ENCODE measurements at places on chromosomes 2 and 18.

DNA sequence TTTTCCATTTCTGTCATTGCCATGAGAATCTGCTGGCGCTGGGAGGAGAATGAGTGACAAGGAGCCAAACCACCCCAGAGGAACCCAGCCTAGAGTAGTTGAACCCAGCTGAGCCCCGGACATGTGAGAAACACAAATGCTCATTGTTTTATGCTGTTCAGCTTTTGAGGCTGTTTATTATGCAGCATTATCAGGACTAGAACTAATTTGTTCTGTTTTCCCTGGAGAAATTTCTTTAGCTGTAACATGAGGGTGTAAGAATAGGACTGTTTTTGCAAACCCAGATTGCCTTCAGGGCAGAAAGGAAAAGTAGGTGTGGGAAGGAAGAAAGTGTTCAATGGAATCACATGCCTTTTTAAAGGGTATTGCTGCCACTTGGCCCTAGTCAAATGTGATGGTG, 28.5 kb upstream of the DOCK10 start:
- DNase-seq = no peak

DNA sequence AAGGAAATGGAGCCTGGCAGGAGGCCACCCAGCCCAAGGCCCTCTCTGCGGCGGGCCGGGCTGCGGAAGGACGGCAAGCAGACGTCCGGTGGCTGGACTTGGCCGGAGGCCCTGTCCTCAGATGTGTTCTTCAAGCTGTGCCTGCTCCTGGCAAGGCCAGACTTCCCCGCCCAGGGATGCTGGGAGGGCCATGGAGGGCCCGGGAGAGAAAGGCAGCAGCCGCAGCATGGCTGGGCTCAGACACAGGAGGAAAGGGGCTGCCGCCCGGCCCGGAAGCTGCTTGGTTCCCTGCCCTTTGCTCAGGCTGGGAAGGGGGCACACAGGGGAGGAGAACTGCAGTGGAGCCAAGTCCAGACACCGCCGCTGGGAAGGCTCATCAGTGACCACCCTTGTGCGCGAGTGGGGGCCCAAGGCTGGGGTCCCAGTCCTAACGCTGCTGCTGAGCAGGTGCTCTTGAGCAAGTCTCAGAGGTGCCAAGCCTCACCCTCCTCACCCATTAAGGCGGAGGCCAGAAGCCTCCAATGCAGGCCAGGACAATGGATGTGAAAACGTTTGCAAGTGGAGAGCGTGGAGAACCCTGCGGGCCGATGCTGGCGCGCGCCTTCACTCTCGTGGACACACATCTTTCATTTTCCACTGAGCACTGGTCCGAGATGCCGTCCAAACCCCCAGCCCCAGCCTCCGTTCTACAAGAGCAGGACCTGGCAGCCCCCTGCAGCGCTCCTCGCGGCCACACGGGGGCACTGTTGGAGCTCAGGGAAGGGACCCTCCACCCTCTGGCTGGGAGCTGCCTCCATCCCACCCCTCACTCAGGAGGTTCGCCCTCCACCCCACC, 7.9 kb downstream of the CROCC2 start:
- peak; percentile 42 for DNase-seq

- DNase-seq = no peak
Observed at GRCh38 chr2:20960003-20960402, 83.9 kb downstream of the APOB start.

DNA sequence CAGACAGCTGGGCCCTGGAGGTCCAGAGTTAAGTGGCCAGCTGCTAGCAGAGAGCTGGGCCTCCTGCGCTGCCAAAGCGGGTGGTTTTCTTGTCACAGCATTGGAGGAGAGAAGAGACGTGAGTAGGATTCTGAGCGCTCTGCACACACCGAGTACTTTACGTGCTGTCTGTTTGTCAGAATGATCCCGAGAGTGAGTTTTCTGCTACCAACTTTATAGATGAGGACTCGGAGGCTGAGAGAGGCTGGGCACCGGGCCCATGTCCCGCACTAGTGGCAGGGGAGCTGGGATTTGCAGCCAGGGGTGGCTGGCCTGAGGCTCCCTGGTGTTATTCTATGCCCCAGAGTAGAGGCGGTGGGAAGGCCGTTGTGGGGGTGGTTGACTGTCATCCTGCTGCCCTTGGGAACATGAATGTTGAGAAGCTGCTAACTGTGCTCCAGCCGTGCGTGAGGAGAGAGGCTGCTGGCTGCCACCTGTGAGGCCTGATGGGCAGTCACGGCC, 36.3 kb upstream of the MBP start:
- no peak for DNase-seq

GRCh38 chr18:6730416-6731221, 1.1 kb downstream of the ARHGAP28 start:
- DNase-seq = no peak

GRCh38 chr2:29061616-29062015, 12.7 kb downstream of the PCARE start:
- DNase-seq = no peak

DNA sequence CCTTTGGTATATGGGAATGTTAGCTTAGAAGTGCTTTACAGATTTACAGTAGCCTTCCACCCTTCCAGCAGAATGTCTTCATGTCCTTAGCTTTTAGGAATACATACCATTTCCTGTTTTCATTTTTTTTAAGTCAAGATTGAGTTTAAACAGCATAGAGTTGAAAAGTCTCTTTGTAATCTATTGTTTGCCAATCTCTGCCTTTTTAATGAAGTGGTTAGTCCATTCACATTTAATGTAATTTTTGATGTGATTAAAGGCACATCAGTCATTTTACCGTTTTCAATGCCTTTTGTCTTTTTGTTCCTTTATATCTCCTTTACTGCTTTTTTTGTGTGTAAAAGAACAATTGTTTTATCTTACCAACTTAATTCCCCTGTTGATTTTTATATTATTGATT, 233.4 kb upstream of the SMIM21 start:
- no peak for DNase-seq

DNA sequence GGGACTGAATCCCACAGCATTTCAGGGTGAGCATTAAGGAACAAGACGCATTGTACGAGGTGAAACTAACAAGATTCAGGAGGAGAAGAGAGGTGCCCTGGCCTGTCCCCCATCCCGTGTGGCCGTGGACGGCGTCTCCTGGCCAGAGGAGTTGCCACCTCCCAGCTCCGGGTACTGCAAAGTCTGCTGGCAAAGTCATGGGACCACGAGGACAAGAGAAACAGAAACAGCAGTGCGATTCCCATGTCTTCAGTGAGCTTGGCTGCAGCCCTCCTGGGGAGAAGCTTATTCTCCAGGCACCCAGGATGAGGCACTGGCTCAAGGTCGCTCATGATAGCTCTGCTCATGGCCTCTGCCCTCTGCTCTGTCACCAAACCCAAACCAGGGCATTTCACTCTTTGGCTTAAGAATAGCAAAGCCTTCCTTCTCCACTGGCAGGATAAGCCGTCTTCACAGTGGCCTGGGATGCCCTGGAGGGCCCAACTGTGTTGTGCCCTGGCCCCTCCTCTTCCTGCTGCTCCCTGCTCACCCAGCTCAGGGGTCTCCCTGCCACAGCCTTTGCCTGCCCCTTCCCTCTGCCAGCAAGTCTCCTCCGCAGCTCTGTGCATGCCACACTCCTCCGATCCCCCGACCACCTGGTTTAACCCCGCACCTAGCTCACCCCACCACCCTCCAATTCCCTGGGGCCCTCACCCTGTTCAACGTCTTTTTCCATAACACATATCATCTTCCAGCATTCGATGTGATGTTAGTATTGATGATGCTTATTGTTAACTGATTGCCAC, 144.8 kb downstream of the PXDN start:
- no peak for DNase-seq

DNA sequence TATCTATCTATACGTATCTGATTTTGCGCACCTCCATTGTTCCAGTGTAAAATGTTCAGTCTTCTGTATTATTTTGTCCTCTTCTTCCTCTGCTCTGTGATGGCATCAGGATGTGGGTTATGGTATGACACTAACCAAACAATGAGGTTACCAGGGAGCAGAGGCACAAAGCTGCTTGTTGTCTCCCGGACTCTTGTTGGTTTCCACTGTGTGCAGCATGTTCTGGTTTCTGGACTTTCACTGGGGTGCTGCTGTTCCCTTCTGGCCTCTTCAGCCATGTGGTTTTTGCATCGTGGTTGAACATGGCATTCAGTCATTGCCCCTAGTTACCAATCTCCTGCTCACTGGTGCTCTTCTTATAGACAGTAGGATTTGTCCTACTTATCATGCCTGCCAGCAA, 665.9 kb downstream of the CBLN2 start:
- no peak for DNase-seq

- no peak for DNase-seq
Observed at GRCh38 chr18:5746844-5747243, 148.5 kb downstream of the TMEM200C start.

DNA sequence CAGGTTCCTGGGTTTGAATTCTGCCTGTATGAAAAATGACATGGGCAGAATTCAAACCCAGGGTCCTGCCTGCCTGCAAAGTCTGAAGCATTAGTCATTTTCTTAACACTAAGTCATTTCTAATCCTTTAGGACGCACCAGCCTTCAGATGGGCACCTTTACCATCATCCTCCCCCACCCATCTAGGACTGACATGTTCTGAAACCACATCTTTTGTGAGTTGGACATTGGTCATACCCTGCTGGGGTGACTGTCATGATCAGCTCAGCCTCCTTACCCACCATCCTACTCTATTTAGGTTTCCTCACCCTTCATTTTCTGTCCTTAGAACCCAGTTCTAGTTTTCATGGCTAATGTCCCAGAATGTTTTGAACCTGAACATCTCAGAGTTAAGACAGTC, 104.9 kb downstream of the TRIB2 start:
- DNase-seq = no peak

- no peak for DNase-seq
Observed at GRCh38 chr2:41924024-41924423, 123.8 kb upstream of the PKDCC start.

DNA sequence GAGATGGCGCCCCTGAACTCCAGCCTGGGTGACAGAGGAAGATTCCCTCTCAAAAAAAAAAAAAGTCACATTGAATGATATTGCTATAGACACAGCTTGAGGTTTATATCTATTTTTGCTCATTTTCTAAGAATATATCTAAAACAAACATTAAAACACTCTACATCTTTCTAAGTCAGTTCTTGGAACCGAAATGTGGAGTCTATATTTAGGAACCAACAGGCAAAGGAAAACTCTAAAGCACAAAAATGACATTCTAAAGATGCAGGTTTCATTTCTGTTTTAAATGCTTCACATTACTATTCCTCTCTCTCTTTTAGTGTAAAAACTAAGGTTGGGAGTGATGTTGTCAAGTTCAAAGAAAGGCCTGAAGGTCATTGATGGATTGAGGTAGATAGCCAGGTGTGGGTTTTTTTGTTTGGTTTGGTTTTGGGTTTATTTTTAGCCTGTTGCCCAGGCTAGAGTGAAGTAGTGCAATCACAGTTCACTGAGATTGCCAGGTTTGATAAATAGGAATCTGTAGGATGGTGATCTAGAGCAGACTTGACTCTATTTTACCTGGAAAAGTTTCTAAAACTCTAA, 194.0 kb upstream of the RBBP8 start:
- no peak for DNase-seq

DNA sequence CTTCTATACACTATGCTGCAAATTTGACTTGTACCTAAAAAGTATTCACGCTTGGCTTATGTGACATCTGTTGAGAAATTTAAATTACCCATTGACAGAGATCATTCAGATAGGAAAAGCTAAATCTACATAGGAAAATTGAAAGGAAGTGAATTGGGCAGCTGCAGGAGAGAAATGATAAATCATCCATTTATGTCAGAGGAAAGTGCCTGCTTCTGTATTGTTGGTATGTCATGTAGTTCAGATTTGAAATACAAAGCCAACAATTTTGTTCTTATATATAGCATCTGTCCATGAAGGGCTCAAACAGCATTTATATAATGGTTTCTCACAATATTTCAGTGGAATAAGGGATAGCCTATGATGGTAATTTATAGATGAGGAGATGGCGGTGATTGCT, 17.6 kb downstream of the LINC00305 start:
- no peak for DNase-seq

DNA sequence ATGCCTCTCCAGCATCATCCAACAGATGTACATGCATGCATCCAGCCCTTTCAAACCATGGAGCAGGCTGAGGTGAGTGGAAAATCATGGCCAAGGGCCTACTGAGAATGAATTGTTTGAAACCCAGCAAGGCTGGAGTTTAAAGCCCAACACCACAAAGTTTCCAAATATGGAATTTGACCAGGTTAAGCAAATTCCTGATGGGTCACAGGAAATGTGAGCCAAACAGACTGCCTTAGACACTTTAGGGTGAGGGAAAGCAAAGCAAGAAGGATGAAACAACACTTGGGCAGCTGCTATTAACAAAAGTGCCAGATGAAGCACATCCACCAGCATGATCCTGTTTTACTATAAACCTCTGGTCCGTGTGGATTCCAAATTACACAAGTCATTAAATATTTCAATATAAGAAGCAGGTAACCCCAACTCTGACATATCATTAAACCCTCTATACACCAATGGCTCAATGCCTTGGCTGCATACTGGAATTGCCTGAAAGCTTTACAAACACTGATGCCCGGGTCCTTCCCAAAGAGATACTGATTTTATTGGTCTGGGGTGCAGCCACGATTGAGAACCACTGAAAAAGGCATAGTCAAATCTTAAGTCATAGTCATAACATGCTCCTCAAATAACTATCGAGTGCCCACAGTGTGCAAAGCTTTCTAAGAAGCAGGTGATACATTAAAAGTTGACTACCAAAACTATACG, 9.1 kb downstream of the KLF7 start:
- DNase-seq = no peak

- DNase-seq = peak; percentile 31
Observed at GRCh38 chr2:217118559-217119284, 258.9 kb upstream of the TNP1 start.

DNA sequence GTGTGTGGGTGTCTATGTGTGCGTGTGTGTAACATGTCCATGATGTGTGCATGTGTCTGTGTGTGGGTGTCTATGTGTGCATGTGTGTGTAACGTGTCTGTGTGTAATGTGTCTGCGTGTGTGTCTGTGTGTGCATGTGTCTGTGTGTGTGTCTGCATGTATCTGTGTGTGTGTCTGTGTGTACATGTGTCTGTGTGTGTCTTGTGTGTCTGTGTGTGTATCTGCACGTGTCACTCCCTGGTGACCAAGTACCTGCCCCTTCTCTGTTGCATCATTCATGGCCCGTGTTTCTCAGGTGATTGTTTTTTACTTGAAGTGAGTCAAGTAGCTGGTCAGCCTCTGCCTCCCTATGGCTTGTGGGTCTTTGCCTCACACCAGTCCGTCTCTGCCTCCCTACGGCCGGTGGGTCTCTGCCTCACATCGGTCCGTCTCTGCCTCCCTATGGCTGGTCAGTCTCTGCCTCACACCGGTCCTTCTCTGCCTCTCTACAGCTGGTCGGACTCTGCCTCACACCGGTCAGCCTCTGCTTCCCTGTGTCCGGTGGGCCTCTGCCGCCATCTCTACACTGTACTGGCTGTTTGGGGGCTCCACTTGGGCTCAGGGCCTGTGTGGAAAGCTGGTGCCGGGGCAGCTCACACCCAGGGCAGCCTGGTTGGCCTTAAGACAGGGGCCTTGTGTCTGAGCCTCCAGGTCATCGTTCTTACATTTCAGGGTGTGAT, 31.6 kb downstream of the KCNG2 start:
- DNase-seq = no peak

All from NCI-H1694 (cell line).